ENCODE measurements at places on chromosomes 6 and 20. TPM values are rescaled to one million over a fixed set of nuclear protein-coding genes. Genes with fewer than 3 reads are reported as not detected.

EDN3 gene
- total RNA-seq: not detected

LY6G6C gene
- total RNA-seq: not detected

BPIFA3 gene
- total RNA-seq: not detected

HLA-DQA1 gene
- not detected for total RNA-seq

WFDC2 gene
- total RNA-seq: 0.22 TPM

PDYN gene
- not detected for total RNA-seq

ID4 gene
- 49.3 TPM for total RNA-seq

All from articular chondrocyte of knee joint (primary cell).